ENCODE measurements at places on chromosomes 1 and 21. TPM values are rescaled to one million over a fixed set of nuclear protein-coding genes. Genes with fewer than 3 reads are reported as not detected.
A peak's percentile ranks its signal among the peaks of the same experiment; 100 is the strongest.

DNA sequence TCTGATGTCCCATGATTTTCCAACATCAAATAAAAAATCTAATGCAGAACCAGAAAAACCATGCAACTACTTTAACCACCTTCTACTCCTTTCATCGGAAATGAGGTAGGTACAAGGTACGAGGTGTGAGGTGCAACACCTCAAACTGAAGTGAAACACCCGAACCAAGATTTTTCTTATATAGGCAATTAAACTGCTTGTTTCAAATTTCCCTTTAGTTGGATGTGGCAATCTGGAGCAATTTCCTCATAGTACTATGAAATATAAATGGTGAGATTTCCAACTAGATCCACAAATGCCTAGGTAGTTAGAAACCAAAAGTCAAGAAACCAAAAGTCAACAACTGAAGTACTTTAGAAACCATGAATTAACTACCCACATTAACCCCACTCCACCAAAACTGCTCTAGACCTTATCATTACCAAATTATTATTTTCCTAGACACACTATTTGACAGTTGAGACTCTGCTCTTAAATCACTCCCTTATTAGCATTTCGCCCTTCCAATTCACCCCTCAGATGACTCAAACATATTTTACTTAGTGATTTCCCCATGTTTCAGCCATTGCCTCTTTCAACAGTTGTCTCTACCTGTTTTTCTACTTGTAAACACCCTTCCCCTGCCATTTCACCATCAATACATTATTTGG, 37.8 kb downstream of the FUBP1 start:
- DNase-seq = no peak

GRCh38 chr1:32020339-32020738, 6.7 kb downstream of the KHDRBS1 start:
- no peak for DNase-seq

DNA sequence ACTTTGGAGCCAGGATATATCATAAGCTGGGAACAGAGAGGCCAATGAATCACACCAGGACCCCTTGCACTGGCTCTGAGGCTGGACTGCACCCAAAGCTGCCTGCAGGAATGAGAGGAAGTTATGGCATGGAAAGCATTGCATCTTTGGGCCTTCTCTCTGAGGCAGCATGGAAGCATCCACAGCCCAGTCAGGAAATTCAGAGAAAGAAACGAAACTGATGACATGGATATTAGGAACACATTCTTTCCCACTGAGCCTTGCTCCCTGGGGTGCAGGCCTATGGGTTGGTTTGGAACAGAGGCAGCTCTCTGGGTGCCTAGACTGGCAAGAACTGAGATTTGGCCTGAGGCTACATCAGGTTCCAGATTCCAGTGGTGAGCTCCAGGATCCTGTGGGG, 98.6 kb downstream of the NGF start:
- no peak for DNase-seq

- DNase-seq = no peak
These were observed 463.3 kb upstream of the BRINP3 start for GRCh38 chr1:190940951-190941350.

DNA sequence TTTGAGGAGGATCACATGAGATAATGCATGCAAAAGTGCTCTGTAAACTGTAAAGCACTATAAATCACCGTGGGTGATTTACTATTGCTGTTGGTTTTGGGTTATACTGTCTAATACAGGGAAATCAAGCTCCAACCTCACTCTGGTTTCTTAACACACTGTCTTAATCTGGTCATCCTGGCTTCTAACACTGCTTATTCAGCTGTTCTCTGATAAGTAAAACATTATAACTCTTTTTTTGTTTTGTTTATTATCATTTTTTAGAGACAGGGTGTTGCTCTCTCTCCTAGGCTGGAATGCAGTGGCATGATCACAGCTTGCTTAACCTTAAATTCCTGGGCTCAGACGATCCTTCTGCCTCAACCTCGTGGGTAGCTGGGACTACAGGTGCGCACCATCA, 21.9 kb upstream of the LSM10 start:
- DNase-seq = no peak

- no peak for DNase-seq
These were observed 36.7 kb downstream of the FH start for GRCh38 chr1:241482761-241483250.

DNA sequence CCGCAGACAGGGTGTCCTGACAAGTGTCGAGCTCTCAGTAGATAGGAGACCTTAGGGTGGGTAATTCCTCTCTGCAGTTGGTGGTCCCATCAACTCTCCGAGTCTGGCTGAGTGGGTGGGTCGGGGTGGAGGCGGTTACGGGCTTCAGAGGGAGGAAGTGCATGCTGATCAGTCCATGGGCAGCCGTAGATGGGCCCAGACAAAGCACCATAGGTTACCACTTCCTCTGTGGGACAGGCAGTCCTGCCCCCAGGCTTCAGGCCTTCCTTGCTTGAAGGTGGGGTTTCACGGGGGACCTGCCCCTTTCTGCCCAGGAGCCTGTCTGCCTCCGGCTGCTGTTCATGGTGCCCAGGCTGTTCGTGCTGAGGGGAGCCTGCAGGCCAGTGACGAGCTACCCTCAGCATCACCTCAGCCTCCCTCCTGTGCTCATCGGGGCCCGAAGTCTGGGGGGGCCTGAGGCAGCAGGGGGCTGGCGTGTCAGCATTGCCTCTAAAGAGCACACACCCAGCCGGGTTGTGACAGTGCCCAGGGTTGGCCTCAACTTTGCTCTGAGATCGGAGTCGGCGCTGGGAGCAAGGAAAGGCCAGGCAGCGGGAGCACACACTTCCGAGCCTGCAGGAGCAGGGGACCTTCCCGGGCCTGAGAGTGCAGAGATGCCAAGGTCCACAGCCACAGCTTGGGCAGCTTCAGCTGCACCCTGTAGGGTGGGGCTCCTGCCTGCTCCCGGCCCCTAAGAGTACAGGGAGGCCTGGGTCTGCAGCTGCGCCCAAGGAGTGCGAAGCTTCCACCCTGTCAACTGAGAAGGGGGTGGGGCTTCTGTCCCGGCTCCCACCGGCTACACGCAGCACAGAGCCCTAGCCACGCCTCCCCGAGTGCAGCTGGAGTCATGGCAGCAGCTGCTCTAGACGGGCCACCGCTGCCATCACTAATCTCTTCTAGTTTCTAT, 225.4 kb upstream of the NRIP1 start:
- peak; percentile 92 for DNase-seq

DNA sequence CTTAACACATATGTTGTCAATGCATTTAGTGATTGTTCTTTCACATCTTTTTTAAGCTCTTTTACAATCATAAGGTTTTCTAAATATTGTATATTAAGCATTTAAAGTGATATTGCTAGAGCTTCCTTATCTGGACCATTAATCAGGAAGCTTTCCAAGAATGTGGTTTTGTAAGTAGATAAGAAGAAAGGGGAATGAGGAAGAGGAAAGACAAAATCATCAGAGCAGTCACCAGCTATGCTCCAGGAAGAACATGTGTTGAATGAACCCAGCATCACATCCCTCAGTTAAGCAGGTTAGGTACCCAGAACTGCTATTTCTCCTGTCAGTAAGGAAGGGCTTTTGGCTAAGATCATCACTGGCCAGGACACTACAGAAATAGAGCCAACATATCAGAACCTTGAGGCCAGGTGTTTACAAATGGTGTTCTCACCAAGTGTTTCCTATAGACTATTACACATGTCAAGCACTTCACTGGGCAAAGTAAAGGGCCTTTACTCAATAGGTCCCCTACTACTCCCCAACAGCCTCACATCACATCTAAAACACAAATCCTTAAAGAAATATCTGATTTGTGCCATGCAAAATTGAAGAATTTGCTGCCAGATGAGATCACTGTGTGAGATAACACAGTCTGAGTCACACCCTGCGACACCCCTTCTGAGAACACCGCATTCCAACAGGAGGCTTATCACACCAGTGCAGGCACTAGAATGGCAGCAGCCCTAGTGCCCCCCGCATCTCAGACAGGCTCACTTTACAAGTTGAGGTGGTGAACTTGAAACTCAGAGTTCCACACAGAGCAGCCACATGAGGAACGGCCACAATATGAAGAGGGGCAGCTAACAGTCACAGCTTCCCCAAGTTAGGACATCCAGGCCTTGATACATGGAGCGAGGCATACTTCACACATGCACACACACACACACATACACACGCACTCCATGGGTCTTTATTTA, 1.8 kb upstream of the SPRR2A start:
- DNase-seq = no peak

ERO1B gene
- polyA plus RNA-seq = 10.8 TPM

DNA sequence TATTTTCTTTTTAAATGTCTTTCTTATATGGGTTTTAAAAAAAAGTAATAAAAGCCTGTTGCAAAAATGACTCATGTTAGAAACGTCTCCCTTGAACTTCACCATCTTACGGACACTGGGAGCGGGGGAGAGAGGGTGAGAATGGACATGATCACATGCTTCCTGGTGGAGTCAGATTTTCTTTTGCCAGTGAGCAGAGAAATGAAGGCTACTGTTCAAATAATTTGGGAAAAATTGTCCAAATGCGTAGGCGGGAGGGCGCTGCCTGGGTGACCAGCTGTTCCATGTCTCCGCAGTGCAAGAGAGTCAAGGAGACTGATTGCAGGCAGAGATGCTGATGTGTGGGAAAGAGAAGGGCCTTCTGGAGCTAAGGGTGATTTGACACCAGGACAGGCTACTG, 23.1 kb downstream of the EIF2D start:
- no peak for DNase-seq

DNA sequence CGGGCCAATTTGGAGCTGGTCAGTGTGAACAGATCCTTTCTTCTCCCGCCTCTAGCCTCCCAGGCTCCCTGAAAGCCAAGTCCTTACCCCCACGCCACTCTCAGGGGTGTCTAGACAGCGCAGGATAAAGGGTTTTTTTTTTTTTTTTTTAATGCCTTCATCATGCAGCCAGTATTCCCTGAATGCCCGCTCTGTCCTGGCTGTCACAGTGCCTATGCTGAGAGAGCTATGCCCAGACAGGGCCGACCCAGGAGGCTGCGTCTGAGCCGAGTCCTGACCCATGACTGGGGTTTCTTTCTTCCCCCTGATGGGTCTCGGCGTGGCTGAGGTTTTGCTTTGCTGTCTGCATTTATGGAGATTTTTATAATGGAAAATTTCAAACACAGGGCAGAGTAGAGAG, 18.3 kb downstream of the SPSB1 start:
- DNase-seq = no peak

GRCh38 chr1:25232866-25233784, 823 bp upstream of the SYF2 start:
- DNase-seq = peak; percentile 93

DNA sequence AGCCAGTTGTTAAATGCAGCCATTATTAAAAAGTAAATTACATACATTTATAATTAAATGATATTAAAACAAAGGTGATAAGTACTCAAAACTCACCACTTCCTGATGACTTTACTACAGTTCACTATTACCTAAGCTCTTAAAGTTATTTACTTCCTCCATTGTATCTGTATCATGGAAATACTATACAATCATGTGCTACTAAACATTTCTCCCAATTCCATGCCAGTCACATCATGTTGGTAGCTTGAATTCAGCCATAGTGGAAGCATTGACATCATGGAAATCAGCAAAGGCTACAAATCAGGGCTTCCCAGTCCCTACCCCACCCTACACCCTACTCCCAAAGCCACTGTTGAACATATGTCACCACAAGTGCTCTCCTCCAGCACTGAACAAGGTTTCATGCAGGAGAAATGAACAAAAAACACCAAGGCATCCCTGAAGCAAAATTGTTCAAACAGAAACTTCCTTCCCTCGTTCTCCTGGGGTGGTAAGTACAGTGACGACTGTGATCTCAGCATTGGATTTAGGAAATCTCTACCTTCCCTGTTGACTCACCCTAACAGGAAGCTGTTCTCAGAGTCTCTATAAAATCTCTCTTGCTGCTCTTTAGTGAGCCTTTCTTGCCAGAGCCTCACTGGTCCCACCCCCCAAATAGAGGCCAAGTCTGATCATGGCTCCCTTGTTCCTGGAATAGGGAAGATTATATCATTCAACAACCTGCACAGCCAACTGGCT, 12.7 kb downstream of the VSIG8 start:
- no peak for DNase-seq

DNA sequence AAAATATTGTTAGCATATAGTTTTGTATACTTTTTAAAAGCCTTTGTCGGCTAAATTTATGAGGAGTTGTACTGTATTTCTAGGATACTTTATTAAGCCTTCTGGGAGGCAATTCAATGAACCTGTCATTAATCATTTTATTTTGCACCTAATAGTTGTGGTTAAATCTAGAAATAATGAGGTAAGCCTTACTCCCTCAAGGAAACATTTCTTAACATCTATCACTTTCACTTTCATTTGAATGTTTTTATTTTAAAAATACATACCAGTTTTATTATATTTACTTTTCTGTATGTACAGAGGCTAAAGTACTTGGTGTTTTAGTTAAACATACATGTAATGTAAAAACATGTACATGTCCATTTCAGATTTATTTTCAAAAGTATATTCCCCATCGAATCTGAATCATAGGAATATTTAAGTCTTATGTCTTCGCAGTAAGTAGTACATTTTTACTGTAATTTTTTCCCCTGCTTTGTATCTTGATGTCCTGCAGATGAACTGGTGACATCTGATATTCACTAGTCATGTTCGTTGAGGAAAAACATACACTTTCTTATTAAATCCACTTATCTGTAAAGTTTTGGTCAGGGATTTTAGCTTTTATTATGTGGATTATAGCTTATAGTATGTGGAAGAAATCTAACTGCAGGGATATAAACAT, 82.8 kb downstream of the DISP1 start:
- DNase-seq = peak; percentile 24

DNA sequence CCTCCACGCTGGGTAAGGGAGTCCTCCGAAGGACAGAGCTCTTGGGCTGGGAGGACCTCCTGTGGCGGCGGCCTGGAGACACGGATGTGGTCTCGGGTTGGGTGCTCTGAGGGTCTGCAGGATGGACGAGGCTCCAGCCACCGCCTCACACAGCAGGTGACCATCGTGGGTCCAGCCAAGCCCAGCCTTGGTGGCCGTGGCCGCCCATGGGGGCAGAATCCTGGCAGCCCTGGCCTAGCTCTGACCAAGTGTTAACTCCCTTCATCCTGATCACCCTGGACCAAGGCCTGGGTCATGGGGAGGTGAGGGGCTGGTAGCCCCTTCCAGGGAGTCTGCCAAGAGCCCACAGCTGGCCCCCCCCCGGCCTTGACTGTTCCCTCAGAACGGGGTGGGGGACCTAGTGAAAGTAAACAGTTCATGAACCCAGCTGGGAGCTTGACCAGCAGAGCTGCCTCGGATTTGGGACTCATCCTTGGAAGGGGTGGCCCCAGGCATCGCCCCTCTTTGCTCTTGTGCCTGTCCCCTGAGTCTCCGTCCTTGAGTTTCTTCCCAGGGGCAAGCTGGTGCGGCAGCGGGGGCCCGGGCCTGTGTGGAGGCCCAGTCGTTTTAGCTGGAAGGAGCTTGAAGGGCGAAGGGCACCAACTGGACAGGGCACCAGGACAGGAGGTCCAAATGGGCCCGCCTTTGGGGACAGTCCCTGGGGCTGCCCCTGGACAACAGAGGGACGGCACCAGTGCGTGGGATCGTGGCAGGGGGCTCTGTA, 17.8 kb downstream of the ARHGEF16 start:
- DNase-seq = no peak

DNA sequence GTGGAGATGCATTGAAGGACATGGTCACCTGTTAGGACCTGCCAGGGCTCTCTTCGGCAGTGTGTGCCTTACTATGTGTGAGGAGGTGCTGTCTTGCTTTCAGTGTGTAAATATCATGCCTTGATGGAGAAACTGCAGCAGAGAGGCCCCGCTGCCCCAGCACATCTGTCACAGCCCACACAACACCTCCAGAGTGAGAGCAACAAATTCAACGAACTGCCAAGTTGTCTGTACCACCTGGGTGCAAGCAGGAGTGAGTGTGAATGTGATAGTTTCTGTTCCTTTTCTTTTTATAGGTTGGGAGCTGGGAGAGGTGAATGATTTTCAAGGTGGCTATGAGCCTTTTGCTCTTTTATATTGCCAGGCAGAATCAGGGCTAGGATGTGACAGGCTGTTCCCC, 114.6 kb upstream of the KIAA0040 start:
- DNase-seq = no peak
